ENCODE measurements at places on chromosomes 3 and 15. TPM values are rescaled to one million over a fixed set of nuclear protein-coding genes. Genes with fewer than 3 reads are reported as not detected.

GOLGA6B gene
- not detected for total RNA-seq

ROPN1 gene
- total RNA-seq = not detected

PLA2G4D gene
- not detected for total RNA-seq

ISL2 gene
- 0.19 TPM for total RNA-seq

ALG1L2 gene
- not detected for total RNA-seq

SUSD5 gene
- total RNA-seq = 2.5 TPM

TNNC1 gene
- total RNA-seq = not detected

MAPKAPK3 gene
- 15.5 TPM for total RNA-seq

SKOR1 gene
- total RNA-seq = 0.19 TPM

DNA sequence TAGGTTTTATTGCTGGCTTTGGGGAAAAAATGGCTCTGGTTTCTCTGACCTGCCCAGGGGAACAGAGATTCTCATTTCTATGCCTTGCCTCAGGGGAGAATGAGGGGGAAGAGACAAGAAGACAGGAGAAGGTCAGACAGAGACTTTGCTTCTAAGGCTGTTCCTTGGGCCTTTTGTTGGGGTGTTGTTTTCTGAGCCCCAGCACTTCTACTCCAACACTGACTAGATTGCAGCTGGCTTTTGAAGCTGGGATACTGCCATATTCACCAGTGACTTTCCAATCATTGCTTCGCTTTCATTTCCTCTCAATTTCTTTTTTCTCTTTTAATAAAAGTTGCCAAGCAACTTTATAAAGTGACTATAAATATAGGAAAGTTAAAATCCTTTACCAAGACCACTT is 143.2 kb upstream of the ARHGEF26 start:
- no peak for DNase-seq

- DNase-seq = no peak
These were observed 325.5 kb downstream of the SATB1 start for GRCh38 chr3:18099611-18100010.

GRCh38 chr15:71115567-71116351 is 488 bp downstream of the THSD4 start:
- DNase-seq = no peak

DNA sequence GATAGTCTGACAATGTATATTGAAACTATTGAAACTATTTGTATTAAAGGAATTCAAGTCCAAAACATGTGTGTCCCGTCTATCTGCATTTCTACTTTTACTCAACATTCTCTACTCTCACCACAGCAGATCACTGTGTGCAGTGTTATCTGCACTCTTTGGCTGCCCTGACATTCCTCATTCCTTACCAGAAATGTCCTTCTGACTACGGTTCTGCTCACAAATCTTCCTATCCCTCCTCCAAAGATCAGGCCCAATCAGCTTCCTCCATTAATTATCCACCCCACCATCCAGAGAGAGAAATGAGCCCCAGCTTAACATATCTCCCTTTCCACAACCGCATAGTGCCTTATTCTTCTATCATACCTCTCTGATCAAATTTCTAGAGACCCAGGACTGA is 94.7 kb downstream of the TBL1XR1 start:
- DNase-seq = no peak

GRCh38 chr3:179151474-179151873 is 3.3 kb downstream of the PIK3CA start:
- DNase-seq = no peak

DNA sequence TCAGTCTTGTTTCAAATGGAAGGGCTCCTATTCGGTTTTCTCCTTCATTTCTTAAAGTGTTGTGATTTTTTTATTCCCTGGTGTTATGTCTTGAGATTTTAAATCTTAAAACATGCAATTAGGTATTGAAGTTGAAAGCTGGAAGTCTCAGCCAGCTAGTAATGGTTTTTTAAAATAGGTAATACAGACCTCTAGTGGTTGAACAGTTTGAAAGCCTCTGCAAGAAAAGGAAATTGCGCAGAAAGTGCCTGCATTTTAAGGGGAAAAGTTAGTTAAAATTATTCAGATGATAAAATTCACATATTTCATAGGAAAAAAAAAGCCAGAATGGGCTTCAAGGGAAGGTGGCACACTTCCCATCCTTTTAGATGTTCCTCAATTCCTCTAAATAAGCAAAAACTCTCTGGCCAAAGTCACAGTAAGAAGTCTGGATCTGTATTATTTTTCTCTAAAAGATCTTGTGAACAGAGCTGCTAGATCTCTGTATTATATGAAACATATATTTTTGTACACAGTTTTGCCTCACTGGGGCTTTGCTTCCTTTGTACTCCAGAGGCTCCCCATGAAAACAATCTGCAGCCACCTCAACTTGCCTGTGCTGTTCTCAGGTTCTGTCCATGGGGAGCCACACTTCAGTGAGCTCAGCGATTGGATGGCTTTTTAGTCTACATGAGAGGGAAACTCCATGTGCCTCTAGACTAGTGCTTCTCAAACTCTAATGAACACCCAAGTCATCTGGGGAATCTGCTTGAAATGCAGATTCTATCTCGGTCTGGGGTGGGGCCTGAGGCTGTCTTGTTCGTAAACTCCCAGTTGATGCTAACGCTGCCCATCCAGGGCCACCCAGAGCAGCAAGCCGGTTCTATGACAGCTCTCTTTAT is 21.5 kb downstream of the AGTR1 start:
- no peak for DNase-seq

GRCh38 chr3:101791778-101792177 is 12.8 kb downstream of the NXPE3 start:
- DNase-seq = no peak

DNA sequence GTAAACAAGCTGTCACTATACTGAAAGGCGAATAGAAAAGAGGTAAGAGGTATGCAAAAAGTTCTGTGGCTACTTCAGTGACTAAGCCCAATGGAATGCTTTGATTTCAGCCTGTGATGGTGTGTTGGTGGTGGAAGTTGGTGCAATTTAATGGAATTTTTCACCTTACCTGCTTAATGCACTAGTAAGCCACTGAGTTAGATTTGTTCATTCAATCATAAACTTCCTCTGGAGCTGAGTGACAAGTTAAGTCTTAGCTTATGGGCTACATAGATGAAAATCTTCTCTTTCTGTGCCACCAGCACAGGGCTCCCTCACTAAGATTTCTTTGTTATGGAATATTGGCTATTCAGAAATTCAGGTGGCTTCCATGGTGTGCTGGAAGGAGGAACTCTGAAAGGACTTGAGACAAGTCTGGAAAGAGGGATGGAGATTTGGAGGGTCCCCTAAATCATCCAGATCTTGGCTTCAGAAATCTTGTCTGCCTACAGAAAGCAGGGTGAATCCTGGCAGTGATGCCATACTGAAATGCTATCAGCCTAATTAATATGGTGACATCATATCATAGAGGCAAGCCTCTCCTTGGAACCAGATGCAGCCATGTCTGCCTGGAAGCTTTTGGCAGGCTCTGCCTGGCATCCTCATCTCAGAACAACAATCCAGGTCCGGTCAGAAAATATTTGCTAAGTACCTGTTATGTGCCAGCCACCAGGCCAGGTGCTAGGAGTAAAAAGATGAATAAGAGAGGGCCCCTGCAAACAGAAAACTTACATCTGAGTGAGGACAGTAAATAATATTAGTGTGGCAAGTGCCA is 8.1 kb upstream of the GAP43 start:
- DNase-seq = no peak

DNA sequence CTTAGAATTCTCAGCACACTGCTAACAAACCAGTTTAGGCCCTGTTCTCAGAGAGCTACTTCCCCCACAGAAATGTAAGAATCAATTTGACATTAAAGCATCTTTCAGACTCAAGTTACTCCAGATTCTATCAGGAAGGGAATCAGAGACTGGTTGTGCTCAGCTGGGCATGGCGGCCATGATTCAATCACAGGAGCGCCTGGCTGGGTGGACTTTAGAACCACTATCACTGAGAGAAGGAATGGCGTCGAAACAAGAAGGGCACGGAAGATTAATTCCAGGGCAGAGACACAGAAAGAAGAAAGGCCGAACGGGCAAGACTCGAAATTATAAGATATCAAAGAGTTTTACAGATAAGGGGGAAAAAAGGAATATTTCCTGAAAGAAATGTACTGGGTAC is 6.2 kb downstream of the TNIK start:
- no peak for DNase-seq

DNA sequence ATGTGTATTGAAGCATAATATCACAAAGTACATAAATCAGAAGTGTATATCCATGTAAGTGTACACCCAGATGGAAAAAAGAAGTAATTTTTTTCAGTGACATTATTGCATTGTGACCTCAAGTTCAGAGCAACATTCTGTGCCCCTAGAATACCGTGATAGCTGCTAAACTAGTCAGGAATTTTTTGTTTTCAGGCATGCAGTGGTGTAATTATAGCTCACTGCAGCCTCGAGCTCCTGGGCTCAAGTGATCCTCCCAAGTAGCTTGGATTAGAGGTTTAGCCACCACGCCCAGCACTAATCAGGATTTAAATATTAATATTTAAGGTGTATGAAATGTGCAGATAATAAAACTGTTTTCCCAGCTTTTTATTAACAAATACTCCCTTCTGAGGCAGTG is 25.5 kb downstream of the SEC62 start:
- no peak for DNase-seq

DNA sequence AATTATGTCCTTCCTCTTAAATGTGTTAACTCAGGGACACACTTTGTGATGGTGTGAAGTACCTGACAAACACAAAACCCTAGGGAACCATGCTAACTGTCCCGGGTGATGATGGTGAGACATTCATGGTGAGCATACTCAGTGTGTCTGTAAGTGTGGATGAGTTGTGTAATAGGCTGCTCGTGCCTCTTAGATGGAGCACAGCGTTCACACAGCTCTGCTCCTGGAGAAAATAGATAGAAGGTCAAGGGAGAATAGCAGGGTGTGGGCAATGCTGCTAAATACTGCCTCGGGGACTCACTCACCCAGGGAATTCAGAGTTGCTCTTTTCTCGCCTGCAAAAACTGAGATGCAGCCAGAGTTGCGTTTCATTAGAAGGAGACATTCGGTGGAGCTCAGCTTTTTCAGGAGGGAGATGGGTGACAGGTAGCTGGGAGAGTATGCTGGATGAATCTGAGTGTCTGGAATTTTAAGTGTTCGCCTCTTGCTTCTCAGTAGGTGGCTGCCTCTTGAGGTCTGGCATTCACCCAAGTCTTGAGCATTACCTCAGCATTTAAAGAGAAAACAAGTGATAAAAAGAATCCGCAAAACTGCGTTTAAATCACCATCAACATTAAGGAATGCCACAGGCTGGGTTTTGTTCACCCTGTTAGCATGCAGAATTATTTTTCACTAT is 813.2 kb downstream of the AGBL1 start:
- no peak for DNase-seq

DNA sequence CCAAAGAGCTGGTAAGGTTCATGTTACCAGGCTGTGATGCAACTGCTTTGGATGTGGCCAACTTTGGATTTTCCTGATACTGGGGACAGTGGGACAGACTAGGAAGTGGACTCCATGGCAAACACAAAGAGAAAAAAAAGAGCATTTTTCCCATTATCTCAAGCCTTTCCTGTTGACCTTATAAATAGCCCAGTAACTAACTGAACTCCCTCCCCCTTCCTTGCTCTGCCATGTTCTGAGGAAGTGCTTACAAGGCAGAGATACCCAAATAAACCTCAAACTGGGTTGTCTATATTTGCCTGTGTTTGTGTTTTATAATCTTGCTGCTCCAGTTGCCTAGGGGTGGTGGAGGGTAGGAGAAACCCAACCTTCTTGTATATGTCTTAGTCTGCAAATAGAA is 27.3 kb upstream of the SLC9A9 start:
- no peak for DNase-seq

DNA sequence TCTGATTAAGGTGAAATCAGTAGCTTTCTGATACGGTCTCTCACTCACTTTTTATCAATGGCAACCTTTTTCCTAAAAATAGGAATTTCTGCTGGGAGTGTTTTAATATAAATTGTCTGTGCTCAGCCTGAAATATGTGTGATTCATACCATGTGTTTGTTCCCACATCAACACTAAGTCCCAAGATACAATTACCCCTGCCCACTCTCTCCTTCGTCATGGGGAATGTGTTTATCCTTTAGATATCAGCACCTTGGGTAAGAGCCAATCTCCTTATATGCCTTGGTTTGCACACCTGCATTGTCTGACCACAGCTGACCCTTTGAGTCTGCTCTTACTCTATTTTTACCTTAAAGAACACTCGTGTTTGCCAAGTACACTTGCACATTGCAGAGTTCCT is 356.4 kb downstream of the LPP start:
- DNase-seq = peak; percentile 89

GRCh38 chr15:63501256-63502089 is 2.9 kb upstream of the USP3 start:
- no peak for DNase-seq

- no peak for DNase-seq
These were observed 666.4 kb downstream of the DIPK2A start for GRCh38 chr3:144638009-144638408.

GRCh38 chr3:141737093-141737492 is 1.0 kb upstream of the RNF7 start:
- DNase-seq = no peak

- no peak for DNase-seq
These were observed 11.4 kb downstream of the AVEN start for GRCh38 chr15:34027606-34028005.

DNA sequence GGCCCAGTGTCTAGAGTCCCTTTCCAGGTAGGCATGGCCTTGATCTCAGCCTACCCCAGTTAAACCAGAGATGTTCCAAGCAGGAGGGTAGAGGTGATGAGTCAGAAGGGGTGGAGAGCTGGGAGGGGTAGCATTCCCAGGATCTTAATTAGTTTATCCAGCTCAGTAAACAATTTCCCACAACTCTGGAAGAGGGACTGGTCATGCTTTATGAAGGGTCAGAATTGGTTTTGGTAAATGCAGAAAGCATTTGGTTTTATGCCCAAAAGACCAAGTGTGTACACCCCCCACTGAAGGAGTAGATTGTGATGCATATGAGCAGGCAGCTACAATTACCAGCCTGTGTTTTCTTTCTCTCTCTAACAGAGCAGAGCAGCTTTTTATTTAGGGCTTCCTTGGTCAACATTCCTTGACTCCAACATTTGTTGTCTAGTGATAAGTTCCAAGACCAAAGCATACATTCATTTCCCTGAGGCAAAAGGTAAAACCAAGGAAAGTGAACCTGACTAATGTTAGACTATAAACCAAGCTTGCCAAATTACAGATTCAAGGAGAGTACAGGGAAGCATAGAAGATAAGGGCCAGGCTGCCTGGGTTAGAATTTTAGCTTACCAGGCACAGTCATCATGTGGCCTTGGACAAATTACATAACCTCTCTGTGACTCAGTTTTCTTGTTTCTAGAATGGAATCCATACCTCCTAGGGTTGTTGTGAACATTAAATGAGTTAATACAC is 17.6 kb downstream of the EXOSC7 start:
- DNase-seq = no peak

GRCh38 chr3:13689373-13690260 is 140.7 kb downstream of the FBLN2 start:
- DNase-seq = no peak

GRCh38 chr3:44434834-44435510 is 42.5 kb downstream of the ZNF445 start:
- no peak for DNase-seq

DNA sequence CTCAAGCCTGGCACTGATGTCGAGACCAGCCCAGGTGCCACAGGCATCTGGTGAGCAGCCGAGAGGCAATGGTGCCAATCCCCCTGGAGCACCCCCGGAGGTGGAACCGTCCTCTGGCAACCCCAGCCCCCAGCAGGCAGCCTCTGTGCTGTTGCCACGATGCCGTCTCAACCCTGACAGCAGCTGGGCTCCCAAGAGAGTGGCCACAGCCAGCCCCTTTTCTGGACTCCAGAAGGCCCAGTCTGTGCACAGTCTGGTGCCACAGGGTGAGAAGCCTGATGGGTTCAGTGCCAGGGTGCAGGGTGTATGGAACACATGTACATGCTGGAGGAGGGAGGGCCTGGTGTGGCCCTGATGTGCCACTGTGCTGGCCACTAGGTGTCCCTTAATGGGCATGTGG is 4.9 kb upstream of the JMJD7 start:
- DNase-seq = no peak

- DNase-seq = no peak
These were observed 560 bp downstream of the ST6GAL1 start for GRCh38 chr3:186930641-186931531.

Data from glomerular endothelial cell (primary cell).